GM04503 (cell line): ENCODE measurements at places on chromosomes 1 and 21.

DNA sequence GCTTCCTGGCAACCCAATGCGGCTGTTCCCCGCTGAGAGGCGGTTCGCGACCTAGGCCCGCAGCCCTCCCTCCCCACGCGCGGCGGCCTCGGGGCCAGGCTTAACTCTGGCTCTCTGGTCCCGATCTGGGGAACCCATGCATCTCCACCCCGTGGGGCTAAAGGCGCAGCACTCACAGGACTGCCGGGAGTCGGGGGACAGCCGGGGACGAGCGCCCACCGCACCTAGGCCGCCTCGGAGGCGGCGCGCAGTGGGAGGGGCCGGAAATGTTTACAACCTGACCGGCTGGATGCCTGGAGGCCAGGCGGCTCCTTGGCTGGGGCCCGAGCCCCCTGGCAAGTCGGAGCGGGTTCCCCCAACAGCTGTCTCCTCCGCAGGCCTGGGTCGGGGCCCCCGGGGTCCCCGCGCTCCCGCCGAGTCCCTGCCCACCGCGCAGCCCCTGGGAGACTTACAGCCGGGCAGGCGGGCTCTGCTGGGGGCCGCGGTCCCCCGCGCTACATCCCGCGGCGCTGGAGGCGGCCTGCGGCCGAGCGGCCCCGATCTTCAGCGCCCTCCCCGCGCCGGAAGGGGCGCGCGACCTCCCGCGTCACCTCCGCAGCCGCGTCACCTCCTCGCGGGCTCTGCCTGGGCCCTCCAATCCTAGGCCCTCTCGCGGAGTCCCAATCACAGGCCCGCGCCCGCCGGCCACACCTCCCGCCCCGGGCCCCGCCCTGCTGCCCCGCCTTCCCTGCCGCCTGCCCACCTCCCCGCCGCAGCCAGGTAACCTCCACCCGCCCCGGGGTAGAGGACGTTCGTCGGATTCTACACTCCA lies at the start of gene ADIPOR1:
Gene ADIPOR1, minus strand, starts transcription at position 580 of the 811 bp plus-strand sequence. CDS start 7,242 bp downstream, outside the sequence.
- DNase-seq, result no peak

DNA sequence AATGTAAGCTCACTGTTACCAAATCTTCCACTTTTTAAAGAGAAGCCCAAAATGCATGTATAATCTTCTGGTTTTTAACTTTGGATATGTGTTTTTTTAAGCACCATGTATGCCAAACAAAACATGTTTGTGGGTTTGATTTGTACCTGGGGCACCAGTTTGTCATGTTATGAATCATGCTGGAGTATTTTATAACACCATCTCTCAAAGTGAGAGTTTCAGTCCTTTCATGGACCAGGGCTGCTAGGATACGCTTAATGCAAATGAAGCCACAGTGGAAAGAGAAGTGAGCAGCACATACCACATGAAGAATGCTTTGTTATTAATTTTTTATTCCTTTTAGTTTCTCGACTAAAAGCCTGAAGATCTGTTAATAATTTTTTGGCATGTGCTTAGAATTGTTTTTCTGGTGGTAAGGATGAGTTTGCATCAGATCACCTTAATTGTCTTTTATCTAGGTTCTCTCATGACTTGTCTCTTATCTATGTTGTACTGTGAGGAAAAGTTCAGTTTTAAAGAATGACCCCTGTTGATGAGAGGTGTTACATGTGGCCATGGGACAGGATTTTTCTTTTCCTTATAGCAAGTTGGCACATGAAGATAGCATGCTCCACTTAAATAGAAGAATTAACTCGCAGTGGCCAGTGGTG lies 2.0 kb upstream of the RABGAP1L start:
- DNase-seq, result no peak

- no peak for DNase-seq
Measured at GRCh38 chr1:25631750-25632485, 15.3 kb downstream of the MAN1C1 start.

- no peak for DNase-seq
Measured at GRCh38 chr21:35748678-35749314, 311.5 kb downstream of the SETD4 start.

- DNase-seq, result no peak
Measured at GRCh38 chr1:182442333-182442732, 7.6 kb upstream of the RGSL1 start.

DNA sequence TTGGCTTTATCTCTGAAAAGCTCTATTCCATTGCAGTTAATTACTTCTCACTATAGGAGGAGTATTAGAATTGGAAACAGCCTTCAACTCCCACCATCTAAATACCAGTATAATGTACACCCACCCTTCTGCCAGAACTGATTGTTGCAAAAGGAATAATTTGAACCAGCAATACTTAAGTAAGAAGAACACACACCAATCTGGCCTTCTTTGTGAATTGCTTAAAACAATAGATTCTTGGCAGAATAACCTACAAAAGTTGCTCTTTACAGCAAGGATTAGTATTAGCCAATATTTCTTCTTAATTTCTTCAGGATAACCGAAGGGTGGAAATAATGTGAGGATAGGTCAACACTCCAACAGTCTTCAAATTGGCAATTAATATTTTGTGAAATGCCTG lies 54.9 kb upstream of the ADAMTS5 start:
- DNase-seq, result no peak
